ENCODE measurements at places on chromosomes 5 and 9.
A peak's percentile ranks its signal among the peaks of the same experiment; 100 is the strongest.

GRCh38 chr9:76817489-76817888, 53.3 kb downstream of the PCA3 start:
- DNase-seq = peak; percentile 9

DNA sequence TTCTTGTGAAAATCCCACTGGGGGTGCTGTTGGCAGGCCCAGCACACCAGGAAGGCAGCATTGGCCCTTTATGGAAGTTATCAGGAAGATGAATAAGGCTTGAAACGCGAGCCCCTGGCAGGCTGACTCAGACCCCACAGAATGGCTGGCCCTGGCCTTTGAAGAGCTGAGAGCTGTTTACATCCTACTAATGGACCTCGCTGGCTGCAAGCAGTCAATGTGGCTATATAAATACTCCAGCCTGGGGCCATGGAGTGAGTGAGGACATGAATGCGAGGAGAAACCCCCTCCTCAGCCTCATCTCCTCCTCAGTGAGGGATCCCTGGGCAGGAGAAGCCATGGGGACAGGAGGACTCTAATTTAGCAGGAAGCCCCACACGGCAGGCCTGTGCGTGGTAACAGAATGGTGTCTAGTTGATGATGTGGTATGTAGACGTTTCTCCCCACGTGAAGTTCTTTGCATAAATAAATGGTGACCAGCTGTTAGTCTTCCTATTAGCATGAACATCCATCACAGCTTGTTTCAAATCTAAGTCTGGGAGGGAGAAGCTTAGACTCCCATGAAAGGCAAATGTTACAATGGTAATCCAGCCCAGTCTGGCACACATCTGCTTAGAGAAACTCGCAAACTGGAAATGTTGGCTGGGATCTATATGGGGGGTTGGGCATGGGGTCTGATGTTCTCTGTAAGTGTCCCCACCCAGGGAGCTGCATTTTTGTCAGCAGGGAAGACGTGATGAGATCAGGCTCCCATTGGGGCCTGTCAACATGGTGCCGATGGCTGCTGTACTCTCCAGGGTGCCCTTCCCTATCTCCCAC, 175.1 kb upstream of the PITX1 start:
- peak; percentile 96 for DNase-seq

DNA sequence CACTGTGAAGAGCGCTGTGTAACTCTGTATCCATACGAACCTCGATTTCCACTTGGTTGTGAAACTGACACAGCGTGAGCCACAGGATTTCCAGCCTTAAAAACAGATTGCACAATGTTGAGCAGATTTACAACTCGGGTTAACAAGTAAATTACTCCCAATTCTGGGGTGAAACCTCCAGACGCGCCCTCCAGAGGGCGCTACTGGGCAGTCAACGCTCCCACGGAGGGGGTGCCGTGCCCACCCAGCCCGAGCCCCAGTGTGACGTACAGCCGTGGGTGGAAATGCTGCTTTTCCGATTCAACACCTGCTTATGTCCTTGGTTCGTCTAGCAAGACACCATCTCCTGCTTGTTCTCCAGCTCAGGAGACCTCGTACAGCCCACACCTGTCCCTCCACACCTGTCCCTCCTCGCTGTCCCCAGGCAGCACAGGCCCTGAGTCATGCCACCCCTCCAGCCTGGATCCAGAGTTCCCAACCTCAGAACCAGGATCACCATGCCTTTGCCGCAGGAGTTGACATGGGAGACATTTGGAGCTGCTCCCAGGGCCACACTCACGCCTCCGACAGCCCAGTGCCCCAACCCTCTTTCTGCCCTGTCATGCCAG, 34.4 kb upstream of the SLC6A3 start:
- peak; percentile 99 for DNase-seq

- DNase-seq = no peak
Measured at GRCh38 chr9:5430912-5431311, 6.8 kb downstream of the PLGRKT start.

- peak; percentile 90 for DNase-seq
Measured at GRCh38 chr9:6842584-6842947, 84.8 kb downstream of the KDM4C start.

DNA sequence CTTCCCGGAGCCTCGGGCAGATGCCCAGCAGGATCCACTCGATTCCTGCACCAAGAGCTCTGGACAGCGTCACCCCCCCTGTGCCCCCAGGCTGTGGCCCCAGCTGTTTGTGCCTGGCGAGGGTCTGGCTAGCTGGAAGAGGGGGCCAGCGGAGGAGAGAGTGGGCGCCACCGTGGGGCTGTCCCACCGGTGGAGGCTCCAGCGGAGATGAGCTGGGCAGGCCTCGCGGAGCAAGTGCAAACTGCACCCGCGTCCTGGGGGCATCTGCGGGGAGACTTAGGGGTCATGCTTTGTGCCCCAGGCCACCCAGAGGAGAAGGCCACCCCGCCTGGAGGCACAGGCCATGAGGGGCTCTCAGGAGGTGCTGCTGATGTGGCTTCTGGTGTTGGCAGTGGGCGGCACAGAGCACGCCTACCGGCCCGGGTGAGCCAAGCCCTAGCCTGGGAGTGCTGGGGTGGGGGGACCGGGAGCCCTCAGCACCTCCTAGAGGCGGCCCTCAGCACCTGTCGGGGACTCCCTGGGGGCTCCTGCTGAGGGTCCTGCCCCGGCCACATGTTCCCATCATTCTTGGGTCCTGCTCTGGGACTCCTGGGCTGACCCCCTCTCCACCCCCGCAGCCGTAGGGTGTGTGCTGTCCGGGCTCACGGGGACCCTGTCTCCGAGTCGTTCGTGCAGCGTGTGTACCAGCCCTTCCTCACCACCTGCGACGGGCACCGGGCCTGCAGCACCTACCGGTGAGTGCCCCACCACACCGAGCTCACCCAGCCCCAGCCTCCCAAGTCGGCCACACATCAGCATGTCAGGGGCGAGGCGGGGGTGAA, 5.4 kb downstream of the EGFL7 start:
- DNase-seq = no peak

- no peak for DNase-seq
Measured at GRCh38 chr5:145680169-145680568, 155.0 kb downstream of the PRELID2 start.

DNA sequence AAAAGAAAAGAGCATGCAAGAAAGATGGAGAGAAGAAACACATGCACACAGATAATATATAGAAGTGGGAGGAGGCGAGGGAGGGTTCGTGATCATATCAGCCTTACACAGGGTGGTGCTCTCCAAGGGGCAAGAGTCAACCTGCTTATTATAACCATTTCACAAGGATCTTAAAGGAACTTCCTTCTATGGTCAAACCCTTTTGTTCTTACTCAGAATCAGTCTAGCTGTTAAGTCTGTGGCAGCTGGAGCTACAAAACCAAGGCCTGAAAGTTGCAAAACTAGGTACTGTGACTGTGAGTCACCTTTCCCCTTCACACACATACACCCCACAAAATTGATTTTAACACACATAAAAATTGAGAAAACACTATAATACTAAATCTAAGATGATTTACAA, 18.5 kb upstream of the ERMP1 start:
- no peak for DNase-seq

DNA sequence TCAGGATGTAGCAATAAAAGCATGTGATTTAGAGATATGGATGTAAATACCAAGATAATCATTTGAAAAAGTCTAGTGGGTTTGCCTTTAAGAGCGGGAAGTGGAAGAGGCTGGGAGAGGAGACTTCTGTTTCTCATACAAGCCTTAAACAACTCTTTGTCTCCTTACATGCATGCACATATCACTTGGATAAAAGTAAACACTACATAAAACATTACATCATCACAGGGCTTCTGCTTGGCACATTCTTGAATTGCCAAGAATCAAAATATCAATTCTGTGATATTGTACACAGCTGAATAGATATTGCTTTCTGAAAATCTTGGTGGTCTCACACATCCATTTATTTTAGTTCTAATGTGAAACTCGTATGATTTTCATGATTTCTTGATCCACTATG, 57.6 kb downstream of the FOXD1 start:
- no peak for DNase-seq

GRCh38 chr5:59040024-59040803, 457.3 kb downstream of the RAB3C start:
- DNase-seq = peak; percentile 64

DNA sequence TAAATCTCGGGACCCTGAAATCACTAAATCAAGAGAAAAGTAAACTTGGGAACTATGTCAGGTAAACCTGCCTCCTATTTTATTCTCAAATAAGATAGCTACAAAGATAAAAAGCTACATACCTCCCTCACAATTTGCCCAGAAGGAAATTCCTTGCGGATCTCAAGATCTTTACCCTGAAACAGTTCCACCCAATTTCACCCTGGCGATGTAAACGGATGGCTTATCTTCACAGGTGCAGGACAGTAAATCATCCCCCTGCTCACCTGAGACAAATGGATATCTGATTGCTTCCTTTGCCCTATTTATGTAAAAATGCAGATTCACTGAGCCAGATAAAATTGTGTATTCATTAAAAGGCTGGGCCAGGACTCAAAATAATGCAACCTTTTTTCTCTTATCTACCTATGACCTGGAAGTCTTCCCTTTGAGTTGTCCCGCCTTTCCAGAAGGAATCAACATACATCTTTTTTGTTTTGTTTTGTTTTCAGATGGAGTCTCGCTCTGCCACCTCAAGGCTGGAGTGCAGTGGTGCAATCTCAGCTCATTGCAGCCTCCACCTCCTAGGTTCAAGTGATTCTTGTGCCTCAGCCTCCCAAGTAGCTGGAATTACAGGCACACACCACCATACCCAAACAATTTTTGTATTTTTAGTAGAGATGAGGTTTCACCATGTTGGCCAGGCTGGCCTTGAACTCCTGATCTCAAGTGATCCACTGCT, 13.8 kb downstream of the TMEM267 start:
- no peak for DNase-seq

GRCh38 chr9:92516521-92516920, 19.3 kb downstream of the ECM2 start:
- no peak for DNase-seq

DNA sequence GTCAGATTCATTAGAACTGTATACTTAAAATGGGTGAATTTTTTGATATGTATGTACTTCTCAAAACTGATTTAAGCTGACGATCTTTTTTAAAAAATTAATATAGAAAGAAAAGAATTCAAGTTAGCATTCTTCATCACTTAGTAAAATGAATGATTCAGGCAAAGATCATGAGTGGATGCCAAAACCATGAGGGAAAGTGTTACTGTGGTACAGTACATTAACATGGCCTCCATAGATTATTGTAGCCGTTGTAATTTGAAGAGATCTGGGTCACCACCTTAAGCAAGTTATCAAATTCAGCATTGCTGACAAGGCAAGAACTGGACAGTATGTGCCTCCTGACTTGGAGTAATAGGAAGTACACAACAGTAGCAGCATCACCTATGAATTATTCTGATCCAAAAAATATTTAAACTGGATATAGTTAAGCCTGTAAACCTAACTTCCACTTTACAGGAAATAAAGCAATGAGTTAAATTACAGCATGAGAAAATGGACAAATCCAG, 29.7 kb downstream of the C9orf85 start:
- peak; percentile 43 for DNase-seq

DNA sequence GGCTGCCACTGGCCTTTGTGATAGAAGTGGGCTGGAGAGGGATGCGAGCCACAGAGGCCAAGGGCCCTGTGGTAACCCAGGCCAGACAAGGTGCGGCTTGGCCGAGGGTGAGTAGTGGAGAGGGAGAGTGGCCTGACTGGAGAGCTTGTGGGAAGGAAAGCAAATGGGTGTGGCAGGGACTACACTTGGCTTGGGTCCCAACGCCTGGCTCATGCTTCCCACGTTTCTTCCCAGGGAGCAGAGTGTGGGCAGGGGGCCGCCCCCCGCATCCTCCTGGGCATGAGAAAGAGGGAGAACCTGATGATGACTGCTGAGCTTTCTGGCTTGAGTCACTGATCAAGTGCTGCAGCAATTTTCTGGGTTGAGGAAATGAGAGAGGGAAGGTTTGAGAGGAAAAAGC, 95.7 kb downstream of the ANKH start:
- DNase-seq = peak; percentile 87

GRCh38 chr5:35830587-35830986, 26.1 kb upstream of the IL7R start:
- no peak for DNase-seq

GRCh38 chr9:17578911-17579793, at the start of gene SH3GL2:
Gene SH3GL2 (plus strand): TSS chr9:17579066.
- peak; percentile 89 for DNase-seq

DNA sequence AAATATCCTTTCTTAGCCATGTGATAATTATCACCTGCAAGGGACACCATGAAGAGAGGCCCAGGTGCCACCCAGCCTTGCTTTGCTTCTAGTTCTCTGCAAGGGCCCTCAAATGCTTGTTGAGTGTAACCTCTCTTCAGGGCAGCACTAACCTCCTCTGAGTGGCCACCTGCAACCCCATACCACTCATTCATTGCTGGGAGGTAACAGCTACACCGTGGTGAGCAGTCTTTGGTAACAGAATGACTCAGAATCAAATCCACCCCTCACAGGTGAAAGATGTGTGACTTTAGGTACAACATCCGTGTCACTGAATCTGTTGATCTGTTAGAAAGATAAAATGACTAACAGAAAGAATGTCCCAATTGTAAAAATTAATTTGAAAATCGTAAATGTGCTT, 365.1 kb upstream of the TRPC7 start:
- DNase-seq = peak; percentile 8

- DNase-seq = no peak
Measured at GRCh38 chr5:149790276-149790675, 60.2 kb downstream of the PPARGC1B start.

DNA sequence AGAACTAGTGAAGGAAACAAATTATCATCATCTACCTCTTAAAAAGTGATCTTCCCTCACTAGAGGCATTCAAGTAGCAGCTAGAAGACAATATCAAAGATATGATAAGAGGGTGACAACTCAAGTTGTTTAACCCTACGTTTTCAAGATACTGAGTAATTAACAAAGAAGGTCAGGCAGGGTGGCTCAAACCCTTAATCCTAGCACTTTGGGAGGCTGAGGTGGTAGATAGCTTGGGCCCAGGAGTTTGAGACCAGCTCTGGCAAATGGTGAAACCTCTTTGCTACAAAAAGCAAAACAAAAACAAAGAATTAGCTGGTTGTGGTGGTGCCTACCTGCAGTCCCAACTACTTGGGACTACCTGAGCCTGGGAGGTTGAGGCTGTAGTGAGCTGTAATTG, 408.2 kb upstream of the TUSC1 start:
- no peak for DNase-seq

DNA sequence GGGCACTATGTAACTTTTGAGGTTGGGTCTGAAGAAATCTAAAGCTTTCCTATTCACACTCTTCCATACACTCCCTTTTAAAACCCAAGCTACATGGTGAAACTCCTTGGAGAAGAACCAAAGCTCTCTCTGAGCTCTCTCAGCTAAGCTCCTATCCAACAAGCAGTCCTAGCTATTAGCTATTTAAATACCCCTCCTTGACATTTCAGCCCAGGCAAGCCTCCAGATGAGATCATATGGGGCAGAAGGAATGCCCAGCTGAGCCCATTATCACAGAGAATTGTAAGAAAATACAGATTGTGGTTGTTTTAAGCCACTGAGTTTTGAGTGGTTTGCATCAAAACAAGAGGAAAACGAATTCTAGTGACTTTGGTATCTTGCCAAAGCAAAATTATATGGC, 15.2 kb downstream of the HSPB3 start:
- peak; percentile 82 for DNase-seq

Measured in osteoblast (primary cell).